NCI-H345 (cell line): ENCODE measurements at places on chromosomes 6 and 20.
A peak's percentile ranks its signal among the peaks of the same experiment; 100 is the strongest.

GRCh38 chr20:1841554-1842140, 53.6 kb upstream of the SIRPA start:
- DNase-seq: no peak

DNA sequence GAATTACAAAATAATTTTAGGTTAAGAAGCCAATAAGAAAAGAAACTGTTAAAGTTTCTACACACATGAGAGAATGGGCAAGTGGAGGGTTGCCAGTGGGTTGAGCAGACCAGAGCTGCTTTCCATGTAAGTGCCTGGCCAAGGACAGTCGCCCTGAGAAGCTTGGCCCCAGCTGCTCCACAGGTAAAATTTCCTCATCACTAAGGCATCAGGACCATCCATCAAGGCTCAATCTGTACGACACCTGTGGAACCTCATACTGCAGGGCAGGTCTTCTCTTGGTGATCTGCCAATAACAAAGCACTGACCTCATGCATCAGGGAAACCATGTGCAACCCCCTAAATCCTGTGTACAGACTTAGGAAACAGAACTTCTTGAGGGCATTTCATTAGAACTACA, 115.4 kb downstream of the INSM1 start:
- DNase-seq: no peak

DNA sequence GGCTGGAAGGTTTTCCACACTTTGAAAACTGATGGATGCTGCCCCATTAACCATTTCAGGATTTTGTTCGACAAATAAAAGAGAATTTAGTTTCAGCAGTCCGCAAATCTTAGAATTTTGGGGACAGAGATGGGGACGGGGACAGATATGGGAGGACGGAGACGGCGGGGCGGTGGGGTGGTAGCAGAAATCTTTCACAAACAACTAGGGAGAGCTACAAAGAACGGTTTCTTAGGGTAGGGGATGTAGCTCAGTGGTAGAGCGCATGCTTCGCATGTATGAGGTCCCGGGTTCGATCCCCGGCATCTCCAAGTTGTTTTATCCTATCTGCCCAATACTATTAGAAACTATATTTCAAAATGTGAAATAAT, 15.1 kb downstream of the HMGN4 start:
- DNase-seq: peak; percentile 79

DNA sequence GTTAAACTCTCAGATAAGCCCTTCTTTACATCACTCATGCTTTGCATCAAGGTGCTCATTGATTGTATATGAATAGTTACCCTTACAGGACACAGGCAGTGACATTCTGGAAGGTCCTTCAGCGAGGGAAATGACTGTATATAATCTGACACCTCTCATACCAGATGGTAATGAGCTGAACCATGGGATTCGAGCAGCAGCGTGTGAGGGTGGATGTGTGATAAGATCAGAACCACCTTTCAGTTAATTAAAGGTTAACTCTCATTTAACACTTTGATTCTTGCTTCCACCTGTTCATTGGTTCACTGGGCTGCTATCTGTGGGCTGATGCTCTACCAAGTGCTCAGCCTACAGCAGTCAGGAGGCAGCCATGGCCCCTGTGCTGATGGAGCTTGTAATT, 24.2 kb downstream of the NEDD9 start:
- DNase-seq: no peak

- no peak for DNase-seq
Observed at GRCh38 chr6:64733433-64733832, 973.6 kb downstream of the EYS start.

GRCh38 chr20:51461306-51461705, 81.2 kb downstream of the NFATC2 start:
- DNase-seq: no peak

DNA sequence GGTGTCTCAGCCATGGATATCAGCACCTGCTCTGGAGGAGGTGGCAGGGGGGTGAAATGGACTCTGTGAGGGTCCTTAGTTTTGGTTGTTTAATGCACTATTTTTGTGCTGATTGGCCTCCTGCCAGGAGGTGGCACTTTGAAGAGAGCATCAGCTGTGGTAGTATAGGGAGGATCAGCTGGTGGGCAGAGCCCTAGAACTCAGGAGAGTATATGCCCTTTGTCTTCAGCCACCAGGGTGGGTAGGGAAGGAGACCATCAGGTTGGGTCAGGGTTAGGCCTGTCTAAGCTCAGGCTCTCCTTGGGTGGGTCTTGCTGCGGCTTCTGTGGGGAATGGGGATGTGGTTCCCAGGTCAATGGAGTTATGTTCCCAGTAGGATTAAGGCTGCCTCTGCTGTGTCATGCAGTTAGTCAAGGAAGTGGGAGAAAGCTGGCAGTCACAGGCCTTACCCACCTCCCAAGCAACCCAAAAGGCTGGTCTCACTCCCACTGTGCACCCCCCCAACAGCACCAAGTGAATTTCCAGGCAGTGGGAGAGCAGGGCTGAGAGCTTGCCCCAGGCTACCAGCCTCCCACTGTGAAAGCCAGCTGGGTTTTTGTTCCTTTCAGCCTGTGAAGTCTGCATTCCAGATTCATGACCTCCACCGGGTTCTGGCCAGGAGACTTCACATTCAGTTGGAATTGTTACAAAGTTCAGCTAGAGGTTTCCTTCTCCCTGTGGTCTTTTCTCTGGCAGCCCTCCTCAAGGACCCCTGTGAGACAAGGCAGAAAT, 5.7 kb upstream of the OSTM1 start:
- peak; percentile 78 for DNase-seq

DNA sequence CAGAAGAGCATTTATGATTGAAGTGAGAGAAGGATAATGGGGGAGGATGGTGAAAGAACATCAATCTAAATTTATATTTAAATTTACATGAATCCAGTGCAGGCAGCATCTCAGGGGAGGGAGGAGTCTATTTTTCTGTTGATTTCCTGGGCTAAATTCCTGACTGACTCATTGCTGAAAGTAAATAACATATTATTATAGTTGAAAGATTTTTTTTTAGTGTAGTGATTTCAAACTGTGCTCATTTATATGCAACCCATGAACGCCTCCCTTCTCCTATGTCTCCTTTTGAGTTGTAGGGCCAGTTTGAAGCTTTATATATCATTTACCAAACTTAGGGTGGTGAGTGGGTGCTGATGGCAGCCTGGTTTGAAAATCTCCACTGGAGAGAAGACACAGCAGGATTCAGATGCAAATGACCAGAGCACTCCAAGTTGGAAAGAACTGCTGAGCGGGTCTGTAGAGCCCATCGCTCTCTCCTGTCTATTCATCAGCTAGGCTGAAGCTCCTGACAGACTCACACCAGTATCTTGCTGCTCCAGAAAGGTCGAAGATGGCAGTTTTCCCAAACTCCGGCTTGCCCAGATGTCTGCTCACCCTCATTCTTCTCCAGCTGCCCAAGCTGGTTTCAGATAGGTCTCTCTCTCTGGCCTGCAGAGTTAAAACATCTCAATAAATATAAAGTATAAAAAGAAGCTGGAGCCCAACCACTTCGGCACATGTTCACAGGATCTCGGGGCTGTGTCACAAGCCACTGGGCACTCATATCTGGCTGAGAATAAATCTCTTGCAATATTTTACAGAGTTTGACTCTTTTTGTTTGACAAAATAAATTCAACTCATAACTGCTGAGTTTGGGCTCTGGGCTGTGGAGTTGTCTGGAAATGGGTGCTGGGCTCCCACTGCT, 18.3 kb downstream of the BTN2A1 start:
- no peak for DNase-seq

- DNase-seq: no peak
Observed at GRCh38 chr20:33688938-33689424, 2.8 kb upstream of the E2F1 start.

DNA sequence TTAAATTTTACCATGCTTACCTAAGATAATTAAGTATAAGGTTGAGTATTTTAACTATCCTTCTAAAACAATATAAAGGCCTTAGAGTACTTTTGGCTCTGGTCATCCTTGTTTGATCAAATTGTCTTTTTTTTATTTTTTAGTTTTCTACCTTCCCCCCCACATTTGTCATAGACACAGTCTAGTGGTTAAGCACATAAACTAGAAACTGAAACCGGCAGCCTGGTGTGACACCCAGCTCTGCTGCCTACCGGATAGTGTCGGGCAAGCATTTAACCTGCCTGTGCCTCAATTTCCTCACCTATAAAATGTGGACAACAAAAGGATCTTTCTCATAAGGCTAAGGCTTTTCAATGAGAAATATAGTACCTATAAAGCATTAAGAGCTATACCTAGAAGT, 21.6 kb upstream of the TULP4 start:
- no peak for DNase-seq

- no peak for DNase-seq
Observed at GRCh38 chr6:16055852-16056251, 73.0 kb upstream of the MYLIP start.

DNA sequence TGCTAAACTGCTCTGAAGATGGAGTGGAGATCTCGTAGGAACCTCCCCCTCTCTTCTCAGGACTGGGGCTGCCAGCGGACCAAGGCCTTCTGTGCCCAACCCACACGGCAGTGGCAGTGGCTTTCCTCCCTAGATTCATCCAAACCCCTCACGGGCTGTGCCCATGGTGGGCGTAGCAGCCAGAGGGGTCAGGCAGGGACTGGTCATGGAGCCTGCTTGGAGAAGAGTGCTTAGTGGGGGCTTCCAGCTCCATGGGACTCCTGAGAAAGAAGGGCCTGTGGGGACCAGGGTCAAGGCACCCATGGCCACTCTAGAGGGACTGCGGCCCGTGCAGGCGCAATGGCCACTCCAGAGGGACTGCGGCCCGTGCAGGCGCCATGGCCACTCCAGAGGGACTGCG, 86.6 kb downstream of the TAF4 start:
- DNase-seq: no peak

DNA sequence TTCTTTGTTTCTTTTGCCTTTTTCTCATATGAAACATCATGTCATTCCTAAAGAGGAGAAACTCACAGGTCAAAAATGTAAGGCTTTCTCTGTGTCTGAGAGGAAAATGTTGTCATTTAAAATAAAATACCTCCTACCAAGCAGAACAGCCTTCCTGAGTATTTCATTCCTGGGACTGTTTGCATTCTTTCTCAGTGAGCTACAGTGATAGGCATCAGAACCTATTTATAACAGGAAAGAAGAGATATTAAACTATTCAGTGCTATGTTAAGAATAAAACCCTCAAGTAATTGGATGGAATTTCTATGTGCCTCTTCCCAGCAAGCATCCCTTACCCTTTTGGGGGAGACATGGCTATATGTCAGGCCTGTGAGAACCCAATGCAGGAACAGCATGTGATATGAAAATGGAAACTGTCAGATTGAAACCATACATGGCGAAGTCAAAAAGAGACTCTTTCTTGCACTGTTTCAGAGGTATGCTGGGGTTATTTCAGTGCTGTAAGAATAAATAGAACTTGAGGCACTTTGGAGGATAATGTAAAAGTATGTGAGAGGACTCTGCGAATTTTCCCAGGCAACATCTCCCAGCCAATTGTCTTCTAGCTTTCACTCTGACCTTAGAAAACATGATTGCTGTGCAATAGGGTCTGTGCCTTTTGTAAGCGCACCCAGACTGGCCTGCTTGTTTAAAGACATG, 133.8 kb upstream of the CCN2 start:
- DNase-seq: no peak

DNA sequence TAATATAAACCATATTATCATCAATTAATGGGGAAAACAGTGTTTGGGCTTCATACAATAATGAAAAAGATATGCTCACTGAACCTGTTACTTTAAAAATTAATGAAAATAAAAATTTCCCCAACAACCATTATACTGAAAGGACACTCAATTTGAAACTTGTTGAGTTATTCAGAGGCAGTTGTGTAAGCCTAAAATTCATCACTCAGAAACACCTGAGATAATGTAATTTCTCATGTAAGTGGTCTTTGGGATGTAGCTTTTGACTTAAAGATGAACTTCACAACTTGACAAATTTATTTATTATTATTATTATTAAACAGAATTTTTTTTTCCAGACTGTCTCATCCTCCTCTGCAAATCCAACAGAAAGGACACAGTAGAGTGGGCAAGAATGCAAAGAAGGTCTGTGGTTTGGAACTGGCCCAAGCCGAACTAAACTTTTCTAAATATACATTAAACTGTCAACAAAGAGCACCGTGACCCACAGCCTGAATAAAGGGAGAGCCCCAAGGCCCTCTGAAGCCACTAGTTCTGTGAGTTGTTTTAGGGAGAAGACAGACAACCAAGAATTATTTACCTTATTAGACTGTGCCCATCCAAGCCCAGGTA, 32.2 kb upstream of the HEY2 start:
- DNase-seq: no peak

- DNase-seq: no peak
Observed at GRCh38 chr6:71248306-71248765, 40.3 kb upstream of the OGFRL1 start.

- no peak for DNase-seq
Observed at GRCh38 chr20:62818592-62819493, 2.0 kb downstream of the COL9A3 start.

GRCh38 chr20:43681468-43681942, 14.6 kb downstream of the MYBL2 start:
- peak; percentile 97 for DNase-seq

- no peak for DNase-seq
Observed at GRCh38 chr6:138309695-138310094, 68.0 kb upstream of the SMIM28 start.

GRCh38 chr6:158064725-158065251, 83.1 kb downstream of the SYNJ2 start:
- peak; percentile 73 for DNase-seq

DNA sequence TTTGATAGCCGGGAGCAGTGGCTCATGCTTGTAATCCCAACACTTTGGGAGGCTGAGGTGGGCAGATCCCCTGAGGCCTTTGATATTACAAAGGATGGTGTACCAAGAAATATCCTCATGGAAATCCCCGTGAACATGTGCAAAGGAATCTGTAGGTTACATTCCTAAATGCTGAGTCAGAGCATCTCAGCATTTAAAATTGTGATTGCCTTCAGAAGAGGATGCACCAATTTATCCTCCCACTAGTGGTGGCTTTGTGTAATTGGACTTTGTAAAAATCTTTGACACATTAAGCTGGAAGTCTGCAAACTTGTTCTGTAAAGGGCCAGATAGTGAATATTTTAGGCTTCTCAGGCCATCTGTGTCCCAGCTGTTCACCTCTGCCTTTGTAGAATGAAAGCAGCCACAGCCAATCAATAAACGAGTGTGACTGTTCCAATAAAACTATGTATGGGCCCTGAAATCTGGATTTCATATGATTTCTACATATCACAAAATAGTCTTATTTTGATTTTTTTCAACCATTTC, 11.8 kb downstream of the TMEM14B start:
- DNase-seq: no peak

- no peak for DNase-seq
Observed at GRCh38 chr20:10645205-10645570, 28.6 kb downstream of the JAG1 start.

GRCh38 chr6:44915111-44915510, 413.0 kb upstream of the RUNX2 start:
- DNase-seq: no peak

GRCh38 chr6:139628270-139628669, 253.8 kb upstream of the CITED2 start:
- no peak for DNase-seq
